ENCODE measurements at places on chromosomes 3 and 15. TPM values are rescaled to one million over a fixed set of nuclear protein-coding genes. Genes with fewer than 3 reads are reported as not detected.

PLSCR5 gene
- not detected for total RNA-seq

- no peaks in the 10 kb centered on the region for H3K27me3 ChIP-seq
- DNase-seq = peak; percentile 85
- H3K27ac ChIP-seq = peak overlapping the region; percentile 97
- H3K4me1 ChIP-seq = peaks cover 69% of the 10 kb centered on the region
These were observed 120.5 kb downstream of the XXYLT1 start for GRCh38 chr3:195150181-195151118.

VPS39 gene
- total RNA-seq = 45.1 TPM

DNA sequence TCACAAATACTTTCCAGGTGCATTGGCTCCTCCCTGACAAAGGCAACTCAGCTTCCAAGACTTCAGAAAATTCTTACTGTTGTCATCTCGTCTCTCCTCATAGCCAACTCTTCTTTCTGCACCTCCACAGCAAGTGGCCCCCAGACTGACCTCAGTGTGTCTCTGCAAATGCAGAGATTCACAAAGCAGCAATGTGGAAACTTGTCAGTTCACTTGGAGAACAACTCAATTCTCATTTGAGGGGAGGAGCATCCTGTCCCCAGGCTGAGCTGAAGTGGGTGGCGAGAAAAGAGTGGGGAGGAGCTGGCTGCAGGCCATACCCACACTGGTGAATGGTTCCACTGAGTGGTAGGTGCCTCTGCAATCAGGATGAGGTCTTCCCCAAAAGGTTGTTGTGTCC is 248.7 kb upstream of the IL12A start:
- no peaks in the 10 kb centered on the region for H3K36me3 ChIP-seq
- DNase-seq = peak; percentile 5
- no peak overlapping the region for H3K4me3 ChIP-seq

GRCh38 chr15:37764733-37765191 is 169.7 kb upstream of the TMCO5A start:
- no peaks in the 10 kb centered on the region for H3K36me3 ChIP-seq
- H3K4me1 ChIP-seq = no peaks in the 10 kb centered on the region
- H3K27ac ChIP-seq = no peak overlapping the region
- no peaks in the 10 kb centered on the region for H3K27me3 ChIP-seq
- no peak overlapping the region for H3K4me3 ChIP-seq

- no peaks in the 10 kb centered on the region for H3K36me3 ChIP-seq
- DNase-seq = peak; percentile 20
- H3K4me1 ChIP-seq = no peaks in the 10 kb centered on the region
- H3K27ac ChIP-seq = no peak overlapping the region
- no peak overlapping the region for H3K4me3 ChIP-seq
- no peaks in the 10 kb centered on the region for H3K27me3 ChIP-seq
These were observed 535.6 kb upstream of the AGTR1 start for GRCh38 chr3:148162132-148162531.
